A549 treated with Hydrocortisone at 1 μM for 4 hours (cell line): ENCODE measurements at places on chromosomes 12 and 14. TPM values are rescaled to one million over a fixed set of nuclear protein-coding genes. Genes with fewer than 3 reads are reported as not detected.

FZD10 gene
- not detected in 5 replicates for total RNA-seq

C3AR1 gene
- not detected in 5 replicates for total RNA-seq

KLRG1 gene
- 1.1 to 2.5 TPM (median 1.2 TPM) in 5 replicates for total RNA-seq

A2M gene
- 0.13 to 0.29 TPM (median 0.14 TPM) in 4 of 5 replicates, not detected in the other for total RNA-seq

OR4K13 gene
- total RNA-seq = not detected in 5 replicates

KTN1 gene
- total RNA-seq = 90.2 to 148 TPM (median 100 TPM) in 5 replicates

SDR9C7 gene
- 0.06 TPM in 1 of 5 replicates, not detected in the others for total RNA-seq

IFNG-AS1 gene
- not detected in 5 replicates for total RNA-seq

FGFR1OP2 gene
- 24.9 to 34.0 TPM (median 26.0 TPM) in 5 replicates for total RNA-seq

FRS2 gene
- total RNA-seq = 8.0 to 14.8 TPM (median 10.5 TPM) in 5 replicates

NRL gene
- total RNA-seq = 0.59 to 0.94 TPM (median 0.69 TPM) in 5 replicates

CCND2 gene
- 0.09 TPM in 1 of 5 replicates, not detected in the others for total RNA-seq

CLECL1 gene
- not detected in 5 replicates for total RNA-seq

PLBD2 gene
- 28.8 to 33.9 TPM (median 32.6 TPM) in 5 replicates for total RNA-seq

HHIPL1 gene
- 0.16 to 0.24 TPM (median 0.20 TPM) in 5 replicates for total RNA-seq

ARHGEF25 gene
- 4.2 to 6.7 TPM (median 5.7 TPM) in 5 replicates for total RNA-seq

OR9K2 gene
- not detected in 5 replicates for total RNA-seq

PPFIA2 gene
- total RNA-seq = not detected in 5 replicates

CLEC9A gene
- not detected in 5 replicates for total RNA-seq

PGF gene
- total RNA-seq = 3.9 to 5.7 TPM (median 4.5 TPM) in 5 replicates

TMEM233 gene
- total RNA-seq = 0.03 to 0.10 TPM in 2 of 5 replicates, not detected in the others

ITGB7 gene
- total RNA-seq = 0.22 to 0.63 TPM (median 0.54 TPM) in 5 replicates

OR4E2 gene
- not detected in 5 replicates for total RNA-seq

ITPR2 gene
- 1.6 to 3.3 TPM (median 2.8 TPM) in 5 replicates for total RNA-seq

RND1 gene
- 4.3 to 5.7 TPM (median 5.0 TPM) in 5 replicates for total RNA-seq

USP44 gene
- total RNA-seq = 0.13 to 0.25 TPM (median 0.14 TPM) in 5 replicates

PFDN5 gene
- total RNA-seq = 476 to 525 TPM (median 487 TPM) in 5 replicates

CHGA gene
- 1.3 to 1.7 TPM (median 1.5 TPM) in 5 replicates for total RNA-seq

KRT8 gene
- total RNA-seq = 4,606 to 5,335 TPM (median 5,083 TPM) in 5 replicates

KRT77 gene
- total RNA-seq = not detected in 5 replicates

PTGDR gene
- total RNA-seq = not detected in 5 replicates

KCNMB4 gene
- total RNA-seq = 0.16 to 0.45 TPM (median 0.30 TPM) in 5 replicates
